ENCODE measurements at places on chromosomes 5 and 9.

- DNase-seq, result no peak
Observed at GRCh38 chr5:79227484-79228025, 8.4 kb upstream of the JMY start.

DNA sequence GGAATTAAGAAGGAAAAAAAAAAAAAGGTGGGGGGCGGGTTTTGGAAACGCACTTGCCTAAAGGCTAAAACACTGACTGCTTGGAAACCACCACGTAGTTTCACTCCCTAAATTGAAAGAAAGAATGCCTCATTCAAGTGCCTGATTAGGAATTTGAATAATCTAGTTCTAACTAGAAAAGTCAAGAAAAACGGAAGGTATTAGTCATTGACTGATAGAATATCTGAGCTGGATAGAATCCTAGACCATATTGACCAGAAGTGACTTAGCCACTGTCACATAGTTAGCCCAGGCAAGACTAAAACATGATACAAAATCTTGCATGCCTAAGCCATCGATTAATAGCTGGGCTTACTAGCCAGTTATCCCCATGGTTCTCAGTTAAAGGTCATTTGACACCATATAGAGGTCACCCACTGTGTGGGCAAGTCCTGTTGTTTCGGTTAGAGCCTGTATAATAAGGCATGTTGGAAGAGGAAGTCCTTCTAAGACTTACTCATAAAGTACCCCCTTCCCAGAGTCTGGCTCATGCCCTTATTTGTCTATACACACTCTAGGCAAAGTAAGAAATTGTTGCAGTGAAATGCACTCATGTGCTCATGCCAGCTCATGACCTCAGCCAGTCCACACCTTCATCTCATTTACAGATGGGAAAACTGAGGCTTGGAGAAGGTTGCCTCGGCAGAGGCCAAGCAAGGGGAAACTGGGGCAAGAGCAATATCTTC, 40.2 kb downstream of the SH3RF2 start:
- DNase-seq, result no peak

DNA sequence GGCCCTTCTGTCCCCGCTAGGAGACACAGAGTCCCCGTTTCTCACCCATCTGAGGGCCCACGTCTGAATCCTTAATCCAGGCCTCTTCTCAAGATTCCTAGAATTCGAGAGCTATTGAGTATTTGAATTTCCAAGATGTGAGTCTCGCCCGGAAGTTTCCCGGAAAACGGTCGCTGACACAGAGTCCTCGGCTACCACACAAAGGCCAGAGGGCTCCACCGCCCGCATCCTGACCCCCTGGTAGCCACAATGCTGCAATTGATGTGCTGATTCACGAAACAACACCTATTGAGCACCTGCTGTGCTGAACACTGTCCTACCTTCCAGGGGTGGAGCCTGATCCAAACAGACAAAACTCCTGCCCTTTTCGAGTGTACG, 670 bp upstream of the FBP1 start:
- DNase-seq, result no peak

DNA sequence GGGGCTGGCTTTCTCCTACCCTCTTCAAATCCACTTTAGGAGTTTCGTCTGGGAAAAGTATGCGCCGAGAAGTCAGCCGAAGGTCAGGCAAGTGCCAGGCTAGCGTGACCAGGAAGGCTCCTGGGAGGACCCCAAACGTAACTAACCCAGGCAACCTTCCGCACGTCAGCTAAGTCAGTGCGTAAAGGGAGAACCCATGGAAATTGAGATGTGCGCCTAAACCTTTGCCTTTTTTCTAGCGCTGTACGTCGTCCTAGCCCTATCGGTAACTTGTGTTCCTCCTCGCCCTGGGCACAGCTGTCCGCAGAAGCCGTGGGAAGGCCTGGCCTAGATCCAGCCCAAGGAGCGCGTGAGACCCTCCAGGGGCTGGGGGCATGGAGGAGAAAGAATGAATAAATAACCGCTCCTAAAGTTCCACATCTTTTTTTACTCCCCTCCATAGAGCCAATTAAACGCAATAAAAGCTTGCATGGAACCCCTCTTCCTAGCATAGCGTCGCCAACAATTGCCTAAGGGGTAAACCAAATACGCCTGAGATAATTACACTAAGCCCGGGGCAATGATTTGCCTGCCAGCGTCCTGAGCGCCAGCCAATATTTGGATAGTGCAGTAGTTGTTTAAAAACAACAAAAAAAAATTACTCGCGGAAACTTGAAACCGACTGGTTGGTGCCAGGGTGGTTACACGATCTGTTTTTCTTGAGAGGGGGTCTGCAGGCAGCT, 4.0 kb upstream of the FOXB2 start:
- no peak for DNase-seq

- peak; percentile 29 for DNase-seq
Observed at GRCh38 chr5:78295035-78295961, 800 bp upstream of the AP3B1 start.

- no peak for DNase-seq
Observed at GRCh38 chr9:7304627-7304995, 495.0 kb downstream of the DMAC1 start.

GRCh38 chr5:169503886-169504285, 79.7 kb upstream of the SPDL1 start:
- no peak for DNase-seq

- no peak for DNase-seq
Observed at GRCh38 chr9:5421163-5421562, 16.6 kb downstream of the PLGRKT start.

DNA sequence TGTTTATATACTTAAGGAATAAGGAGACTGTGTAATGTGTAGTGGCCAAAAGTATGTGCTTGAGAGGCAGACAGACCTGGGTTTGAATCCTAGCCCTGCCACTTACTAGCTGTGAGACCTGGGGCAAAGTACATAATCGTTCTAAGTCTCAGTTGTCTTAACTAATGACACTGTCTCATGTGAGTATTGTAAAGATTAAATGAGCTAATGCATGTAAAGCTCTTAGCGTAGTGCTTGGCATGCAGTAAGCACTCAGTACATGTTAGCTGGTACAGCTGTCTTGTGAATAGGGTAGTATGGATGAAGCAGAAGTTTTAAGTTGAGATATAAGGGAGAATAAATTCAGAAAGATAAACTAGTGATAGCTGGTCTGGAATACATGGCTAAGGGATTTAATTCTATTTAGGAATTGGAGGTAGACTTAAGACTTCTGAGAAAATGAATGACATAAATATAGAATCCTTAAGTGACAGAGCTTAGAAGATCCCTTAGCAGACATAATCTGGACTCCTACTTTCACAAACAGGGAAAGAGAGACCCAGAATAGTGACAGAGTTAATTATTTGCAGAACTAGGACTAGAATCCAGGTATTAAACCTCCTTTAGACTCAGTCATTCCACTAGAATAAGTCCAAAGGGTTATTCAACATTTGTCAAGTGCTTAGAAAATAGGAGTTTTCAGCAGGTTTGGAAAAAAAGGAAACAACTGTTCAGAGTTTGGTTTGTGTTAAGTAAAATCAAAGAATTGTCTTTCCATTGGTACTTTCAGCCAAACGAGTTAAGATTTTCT, 13.1 kb downstream of the GPR21 start:
- DNase-seq, result no peak

DNA sequence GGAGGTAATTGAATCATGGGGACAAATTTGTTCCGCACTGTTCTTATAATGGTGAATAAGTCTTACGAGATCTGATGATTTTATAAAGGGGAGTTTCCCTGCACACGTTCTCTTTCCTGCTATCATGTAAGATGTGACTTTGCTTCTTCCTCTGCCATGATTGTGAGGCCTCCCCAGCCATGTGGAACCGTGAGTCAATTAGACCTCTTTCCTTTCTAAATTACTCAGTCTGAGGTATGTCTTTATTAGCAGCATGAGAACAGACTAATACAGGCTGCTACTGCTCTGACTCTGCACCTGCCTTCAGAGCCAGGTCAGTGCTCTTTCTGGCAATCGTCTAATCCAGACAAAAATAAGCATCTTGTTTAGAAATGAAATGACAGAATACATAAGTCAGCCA, 479.2 kb upstream of the TUSC1 start:
- no peak for DNase-seq

DNA sequence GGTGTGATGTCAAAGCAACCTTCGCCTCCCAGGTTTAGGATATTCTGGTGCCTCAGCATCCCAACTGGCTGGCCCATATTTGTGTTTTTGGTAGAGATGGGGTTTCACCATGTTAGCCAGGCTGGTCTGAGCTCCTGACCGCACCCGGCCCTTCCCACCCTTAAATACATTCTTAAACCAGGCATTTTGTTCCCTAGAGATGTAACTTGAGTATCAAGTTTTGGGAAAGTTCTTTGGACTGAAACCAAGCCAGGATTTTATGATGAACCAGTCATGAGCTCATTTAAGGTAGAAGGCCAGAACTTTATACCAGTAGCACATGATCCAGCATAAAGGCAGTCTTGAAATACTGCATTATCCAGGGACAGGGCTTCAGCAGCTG, 3.5 kb downstream of the RPL7A start:
- no peak for DNase-seq

DNA sequence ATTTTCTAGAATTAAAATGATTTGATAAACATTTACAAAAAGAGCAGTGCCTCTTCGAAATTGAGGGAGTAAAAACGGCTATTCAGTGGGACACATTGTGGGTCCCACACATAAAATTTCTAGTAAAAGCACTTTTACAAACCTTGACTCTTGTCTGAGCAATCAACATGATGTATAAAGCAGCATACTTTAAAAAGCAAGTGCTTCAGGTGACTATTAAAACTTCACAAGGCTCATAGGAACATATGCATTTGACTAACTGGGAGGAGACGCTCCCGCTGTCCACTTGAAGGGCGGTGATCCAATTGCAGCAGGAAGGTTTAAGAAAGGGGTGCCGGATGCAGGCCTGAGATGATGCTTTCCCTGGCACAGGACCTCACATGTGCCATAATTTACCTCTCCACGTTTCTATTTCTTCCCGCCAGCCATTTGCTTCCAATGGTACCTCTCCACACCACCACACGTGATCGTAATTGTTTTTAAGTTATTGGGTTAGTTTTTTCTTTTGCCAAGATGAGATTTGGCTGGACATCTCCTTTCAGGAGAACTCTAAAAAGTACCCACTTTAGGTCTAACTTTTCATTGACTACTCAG, 1.8 kb downstream of the MCTP1 start:
- no peak for DNase-seq

GRCh38 chr5:73619606-73620333, 6.2 kb upstream of the ARHGEF28 start:
- no peak for DNase-seq

DNA sequence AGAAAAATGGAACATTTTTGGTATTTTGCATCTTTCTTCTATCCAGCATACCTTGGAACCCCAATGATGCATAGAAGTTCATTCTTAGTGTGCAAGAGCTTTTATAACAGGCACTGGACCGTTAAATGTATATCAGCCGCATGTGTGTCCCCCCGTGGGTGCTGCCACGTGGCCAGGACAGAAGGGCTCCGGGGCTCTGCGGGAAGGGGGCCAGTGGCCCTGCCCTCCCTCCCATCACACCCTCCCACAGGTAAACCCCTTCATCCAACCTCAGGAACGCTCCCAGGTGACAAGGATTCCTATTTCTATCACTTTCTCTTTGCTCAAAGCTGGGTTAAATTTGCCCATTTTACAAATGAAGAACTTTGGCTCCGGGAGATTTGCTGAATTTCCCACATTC, 393.4 kb upstream of the IRX4 start:
- DNase-seq, result no peak

DNA sequence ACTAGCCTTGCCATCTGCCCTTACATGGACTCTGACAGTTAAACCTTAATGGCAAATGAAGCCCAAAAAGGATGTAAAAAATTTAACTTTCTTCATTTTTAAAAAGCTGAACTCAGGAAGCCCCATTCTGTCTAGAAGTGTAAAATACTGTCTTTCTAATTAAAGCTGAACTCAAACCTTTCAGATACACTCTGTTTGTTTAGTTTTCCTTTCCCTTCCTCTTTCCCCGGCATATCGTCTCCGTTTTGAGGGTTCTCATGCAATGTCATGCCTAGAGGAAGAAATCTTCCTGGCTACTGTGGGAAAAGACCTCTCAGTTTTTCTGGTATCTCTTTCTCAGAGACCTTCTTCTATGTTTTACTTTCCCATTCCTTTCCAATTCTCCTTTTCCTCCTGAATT, 841.5 kb downstream of the DTWD2 start:
- DNase-seq, result no peak

- no peak for DNase-seq
Observed at GRCh38 chr5:91166059-91166807, 216.9 kb downstream of the ARRDC3 start.

DNA sequence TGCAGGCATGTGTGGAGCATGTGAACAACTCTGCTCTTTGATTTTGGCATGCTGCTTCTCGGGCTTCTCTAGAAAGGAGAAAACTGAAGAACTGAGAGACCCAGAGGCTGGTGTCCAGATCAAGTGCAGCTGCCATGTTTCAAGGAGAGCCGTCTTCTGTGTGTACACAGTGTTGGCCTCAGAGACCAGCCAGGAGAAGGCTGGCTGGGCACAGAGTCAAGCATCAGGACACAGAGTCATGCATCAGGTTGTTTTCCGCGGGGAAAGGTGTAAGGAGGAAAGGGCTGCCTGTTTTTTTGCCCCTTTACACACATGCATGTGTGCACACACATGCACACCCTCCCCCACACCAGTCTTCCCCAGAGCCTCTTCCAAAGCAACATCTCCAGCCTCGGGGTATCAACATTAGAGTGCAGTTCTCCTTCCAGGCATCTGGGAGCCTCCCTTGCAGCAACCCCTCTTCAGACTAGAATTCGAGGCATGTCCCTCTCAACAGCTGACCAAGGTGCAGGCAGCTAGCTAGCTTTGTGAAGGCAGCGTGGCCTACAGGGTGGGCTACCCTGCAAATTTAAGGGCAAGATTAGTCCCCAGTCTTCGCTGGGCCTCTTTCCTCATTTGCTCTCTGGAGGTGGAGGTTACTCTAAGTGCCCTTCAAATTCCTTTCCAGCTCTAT, 180.9 kb downstream of the AOPEP start:
- no peak for DNase-seq

DNA sequence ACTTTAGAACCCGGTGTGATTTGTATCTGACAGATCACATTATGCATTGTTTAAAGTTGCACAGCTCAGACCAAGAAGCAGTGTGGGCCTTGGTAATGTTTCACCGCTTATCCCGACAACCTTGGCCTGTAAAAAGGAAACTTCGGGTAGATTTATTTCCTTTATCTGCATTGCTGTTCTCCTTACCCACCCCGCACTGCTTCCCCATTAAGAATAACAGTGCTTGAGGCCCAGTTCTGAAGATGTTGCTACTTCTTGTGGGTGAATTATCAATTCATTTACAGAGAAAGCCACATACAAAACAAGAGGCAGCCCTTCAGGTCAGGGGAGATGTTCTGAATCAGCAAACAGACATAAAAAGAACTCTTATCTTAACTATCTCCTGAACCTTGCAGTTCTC, 8.4 kb downstream of the SMARCA2 start:
- DNase-seq, result no peak

Measured in effector memory CD8-positive, alpha-beta T cell (primary cell).